ENCODE measurements at places on chromosomes 4 and X.

GRCh38 chr4:149370785-149371420 lies 444.7 kb downstream of the IQCM start:
- DNase-seq: peak; percentile 3

DNA sequence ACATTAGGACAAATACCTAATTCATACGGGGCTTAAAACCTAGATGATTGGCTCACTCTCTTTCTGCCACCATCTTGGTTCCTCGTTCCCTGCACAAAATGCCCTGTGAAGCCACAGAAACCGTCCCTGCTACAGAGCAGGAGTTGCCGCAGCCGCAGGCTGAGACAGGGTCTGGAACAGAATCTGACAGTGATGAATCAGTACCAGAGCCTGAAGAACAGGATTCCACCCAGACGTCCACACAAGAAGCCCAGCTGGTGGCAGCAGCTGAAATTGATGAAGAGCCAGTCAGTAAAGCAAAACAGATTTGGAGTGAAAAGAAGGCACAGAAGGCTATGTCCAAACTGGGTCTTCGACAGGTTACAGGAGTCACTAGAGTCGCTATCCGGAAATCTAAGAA lies 34.3 kb downstream of the TRIM61 start:
- DNase-seq: no peak

DNA sequence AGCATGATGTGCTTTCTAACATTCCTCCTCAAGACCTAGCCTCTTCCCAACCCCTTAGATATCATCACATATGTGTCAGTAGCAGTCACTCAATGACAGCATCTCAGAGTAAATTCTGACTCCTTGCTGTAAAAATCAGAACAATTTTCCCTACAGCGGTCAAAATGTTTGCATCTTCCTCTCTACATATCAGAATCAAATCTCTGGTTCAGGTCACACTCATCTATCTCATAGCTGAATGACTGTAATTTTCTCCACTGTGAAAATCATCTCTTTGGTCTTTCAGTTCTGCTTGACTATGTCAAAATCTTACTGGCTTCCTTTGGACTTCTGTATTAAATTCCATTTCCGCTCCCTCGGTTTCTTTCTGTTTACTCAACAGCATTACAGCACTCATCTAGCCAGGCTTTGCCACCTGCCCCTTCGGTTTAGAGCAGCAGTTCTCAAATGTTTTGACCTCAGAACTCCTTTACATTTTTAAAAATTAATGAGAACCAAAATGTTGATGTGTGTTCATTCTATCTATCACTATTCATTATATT lies 57.3 kb downstream of the AGA start:
- DNase-seq: no peak

GRCh38 chr4:44522761-44523445 lies 74.3 kb upstream of the KCTD8 start:
- no peak for DNase-seq

DNA sequence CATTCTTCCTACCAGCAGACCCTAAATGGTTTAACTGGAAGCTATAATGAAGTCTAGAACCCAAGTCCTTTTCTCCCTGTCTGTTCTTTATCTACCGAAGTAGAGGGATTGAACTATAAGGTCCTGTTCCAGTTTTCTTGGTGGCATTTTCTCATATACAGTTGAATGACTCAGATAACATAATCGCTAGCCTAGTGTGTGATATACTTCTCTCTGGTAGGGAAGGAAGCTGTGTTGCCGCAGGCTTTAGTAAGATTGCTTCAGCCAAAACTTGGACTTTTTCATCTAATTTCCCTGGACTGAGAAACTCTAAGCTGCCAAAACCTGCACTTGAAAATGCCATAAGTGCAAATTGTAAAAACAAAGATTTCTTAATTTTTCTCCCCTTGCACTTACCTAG lies 123.4 kb downstream of the NWD2 start:
- DNase-seq: no peak

- DNase-seq: no peak
These were observed 102.4 kb downstream of the SLIT2 start for GRCh38 chr4:20354120-20354519.

DNA sequence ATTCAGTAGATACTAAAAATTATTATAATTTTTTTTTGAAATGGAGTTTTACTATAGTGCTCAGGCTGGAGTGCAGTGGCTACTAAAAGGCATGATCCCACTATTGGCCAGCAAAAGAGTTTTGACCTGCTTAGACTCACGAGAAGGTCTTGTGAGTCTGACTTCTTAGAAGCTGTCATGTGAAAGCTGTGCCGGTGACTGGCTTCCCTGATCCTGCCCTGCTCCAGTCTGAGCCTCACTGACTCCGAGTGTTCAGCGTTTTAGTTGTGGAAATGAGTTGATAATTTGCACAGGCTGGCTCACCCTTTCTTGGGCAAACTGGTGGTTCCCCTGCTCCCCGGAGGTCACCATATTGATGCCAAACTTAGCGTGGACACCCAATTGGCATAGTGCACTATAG lies 16.4 kb upstream of the CXCL8 start:
- no peak for DNase-seq

- no peak for DNase-seq
These were observed 270.1 kb upstream of the AGTR2 start for GRCh38 chrX:115900425-115900824.

DNA sequence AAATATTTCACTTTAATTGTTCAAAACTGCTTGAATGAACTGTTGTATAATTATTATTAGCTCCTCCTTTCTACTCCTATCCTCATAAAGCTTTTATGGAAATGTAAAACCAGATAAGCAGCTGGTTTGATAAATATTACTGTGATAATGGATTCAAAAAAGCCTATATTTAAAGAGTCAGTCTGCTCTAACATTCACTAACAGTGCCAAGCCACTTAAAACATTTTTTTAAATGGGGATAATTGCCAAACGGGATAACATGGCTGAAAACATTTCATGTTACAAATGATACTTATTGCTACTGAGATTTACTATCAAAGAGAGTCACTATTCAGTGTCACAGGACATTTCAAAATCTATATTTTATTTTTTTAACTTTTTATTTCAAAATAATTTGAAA lies 17.4 kb downstream of the ARHGAP24 start:
- DNase-seq: no peak

DNA sequence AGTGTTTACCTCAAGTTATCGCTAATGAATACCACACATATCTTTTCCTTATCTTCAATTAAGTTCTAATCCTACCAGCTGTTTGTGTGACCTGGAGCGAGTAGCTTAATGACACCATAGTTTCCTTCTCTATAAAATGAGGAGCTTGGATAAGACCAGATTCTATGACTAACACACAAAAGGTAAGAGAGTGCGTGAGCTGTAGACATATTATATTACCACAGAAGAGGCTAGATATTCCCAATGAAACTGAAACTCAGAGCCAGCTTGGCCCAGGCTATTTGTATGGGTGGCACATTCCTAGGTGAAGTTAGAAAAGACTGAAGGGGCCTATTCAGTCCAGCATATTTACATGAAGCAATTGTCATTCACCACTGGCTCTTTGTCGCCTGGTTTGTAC lies 30.2 kb downstream of the ASB5 start:
- DNase-seq: no peak

GRCh38 chrX:51281758-51282318 lies 50.8 kb upstream of the NUDT10 start:
- no peak for DNase-seq

DNA sequence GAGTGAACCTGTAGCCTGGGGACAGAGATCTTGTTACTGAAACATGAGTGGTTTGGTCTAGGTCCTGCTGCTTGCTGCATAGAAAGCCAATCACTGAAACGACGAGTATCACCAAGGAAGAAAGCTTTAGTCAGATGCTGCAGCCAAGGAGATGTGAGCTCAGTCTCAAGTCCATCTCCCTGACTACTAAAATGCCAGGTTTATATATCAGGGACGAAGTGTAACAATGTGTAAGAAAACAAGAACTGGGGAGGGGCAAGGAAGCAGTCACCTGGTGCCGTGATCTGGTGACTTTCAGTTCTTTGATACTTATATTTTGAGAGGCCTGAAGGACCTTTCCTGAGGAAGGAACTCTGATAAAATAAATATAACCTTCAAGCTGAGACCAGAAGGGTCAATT lies 19.6 kb upstream of the ABRAXAS1 start:
- DNase-seq: no peak

GRCh38 chr4:23759066-23759465 lies 130.8 kb downstream of the PPARGC1A start:
- DNase-seq: no peak

GRCh38 chr4:71217688-71218087 lies 121.1 kb upstream of the SLC4A4 start:
- no peak for DNase-seq

DNA sequence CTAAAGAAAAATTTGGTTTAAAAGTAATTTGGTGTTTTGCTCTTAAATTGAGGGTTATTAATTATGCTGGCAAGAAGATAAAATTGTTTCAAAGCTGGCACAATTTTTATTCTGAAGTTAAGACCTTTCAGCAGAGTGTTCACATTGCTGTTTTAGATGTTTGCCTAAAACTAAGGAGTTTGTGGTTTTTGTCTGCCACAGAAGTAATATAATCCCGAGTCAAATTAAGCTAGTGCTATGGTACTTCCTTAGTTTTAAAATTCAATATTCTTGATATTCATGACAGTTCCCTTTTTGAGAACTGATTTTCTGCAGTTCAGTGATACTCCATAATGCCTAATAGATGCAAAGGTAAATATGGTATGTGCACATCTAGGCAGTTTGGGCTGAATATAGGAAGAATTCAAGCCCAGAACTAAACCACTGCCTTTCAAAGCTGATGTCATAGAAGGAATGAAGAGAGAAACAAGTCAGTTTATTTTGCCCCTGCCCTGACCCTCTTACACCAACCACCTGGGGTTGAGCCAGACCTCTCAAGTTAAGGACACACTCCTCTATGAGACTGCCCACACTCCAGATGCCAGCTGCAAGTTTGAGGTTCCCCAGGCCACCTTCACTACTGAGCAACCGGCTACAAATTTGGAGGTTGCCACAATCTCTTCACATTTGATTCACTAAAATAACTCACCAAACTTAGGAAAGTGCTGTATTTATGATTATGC lies 32.1 kb upstream of the VEGFC start:
- no peak for DNase-seq

- DNase-seq: no peak
These were observed 28.2 kb downstream of the FAM149A start for GRCh38 chr4:186132577-186133242.

GRCh38 chrX:1946974-1947373 lies 332.1 kb downstream of the ASMT start:
- DNase-seq: no peak

DNA sequence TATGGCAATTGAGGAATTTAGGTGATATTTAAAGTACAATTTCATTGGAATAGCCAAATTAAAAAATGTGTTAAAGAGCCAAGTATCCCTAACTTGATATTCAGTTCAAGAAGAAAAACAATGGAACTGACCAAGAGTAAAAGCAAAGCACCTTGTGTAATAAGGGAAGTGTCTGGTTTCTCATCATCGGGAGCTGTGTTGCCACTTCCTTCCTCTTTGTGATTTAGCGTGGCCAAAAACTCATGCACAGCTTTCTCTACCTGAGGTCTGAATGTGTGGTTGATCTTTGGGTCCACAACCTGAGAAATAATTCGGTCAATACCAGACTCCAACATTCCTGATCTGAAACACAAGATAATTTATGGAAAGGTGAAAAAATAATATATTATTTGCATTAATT lies 12.4 kb downstream of the BOD1L1 start:
- DNase-seq: no peak

GRCh38 chrX:47814851-47815250 lies 21.9 kb upstream of the ZNF81 start:
- no peak for DNase-seq

GRCh38 chrX:25010784-25011588 lies 4.8 kb downstream of the ARX start:
- DNase-seq: no peak

DNA sequence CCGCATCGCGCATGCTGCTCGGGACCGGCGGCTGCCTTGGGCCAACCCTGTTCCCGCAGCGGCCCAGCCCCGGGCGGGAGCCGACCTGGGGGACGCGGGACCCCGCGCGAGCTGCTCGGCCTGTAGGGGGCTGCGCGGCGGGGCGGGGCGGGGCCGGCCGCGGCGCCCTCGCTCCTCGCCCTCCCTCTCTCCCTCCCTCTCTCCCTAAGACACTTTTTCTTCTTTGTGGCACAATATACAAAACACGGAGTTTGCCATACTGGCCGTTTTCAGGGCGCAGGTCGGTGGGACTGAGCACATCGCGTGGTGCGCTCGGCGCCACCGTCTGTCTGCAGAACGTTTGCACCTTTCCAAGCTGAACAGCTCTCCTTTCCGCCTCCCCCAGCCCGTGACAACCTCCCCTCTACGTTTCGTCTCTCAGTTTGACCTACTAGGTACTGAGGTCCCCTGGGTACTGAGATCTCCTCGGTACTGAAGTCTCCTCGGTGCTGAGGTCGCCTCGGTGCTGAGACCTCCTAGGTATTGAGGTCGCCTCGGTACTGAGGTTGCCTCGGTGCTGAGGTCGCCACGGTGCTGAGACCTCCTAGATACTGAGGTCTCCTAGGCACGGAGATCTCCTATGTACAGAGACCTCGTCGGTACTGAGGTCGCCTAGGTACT lies 261.1 kb upstream of the PLCXD1 start:
- DNase-seq: no peak

DNA sequence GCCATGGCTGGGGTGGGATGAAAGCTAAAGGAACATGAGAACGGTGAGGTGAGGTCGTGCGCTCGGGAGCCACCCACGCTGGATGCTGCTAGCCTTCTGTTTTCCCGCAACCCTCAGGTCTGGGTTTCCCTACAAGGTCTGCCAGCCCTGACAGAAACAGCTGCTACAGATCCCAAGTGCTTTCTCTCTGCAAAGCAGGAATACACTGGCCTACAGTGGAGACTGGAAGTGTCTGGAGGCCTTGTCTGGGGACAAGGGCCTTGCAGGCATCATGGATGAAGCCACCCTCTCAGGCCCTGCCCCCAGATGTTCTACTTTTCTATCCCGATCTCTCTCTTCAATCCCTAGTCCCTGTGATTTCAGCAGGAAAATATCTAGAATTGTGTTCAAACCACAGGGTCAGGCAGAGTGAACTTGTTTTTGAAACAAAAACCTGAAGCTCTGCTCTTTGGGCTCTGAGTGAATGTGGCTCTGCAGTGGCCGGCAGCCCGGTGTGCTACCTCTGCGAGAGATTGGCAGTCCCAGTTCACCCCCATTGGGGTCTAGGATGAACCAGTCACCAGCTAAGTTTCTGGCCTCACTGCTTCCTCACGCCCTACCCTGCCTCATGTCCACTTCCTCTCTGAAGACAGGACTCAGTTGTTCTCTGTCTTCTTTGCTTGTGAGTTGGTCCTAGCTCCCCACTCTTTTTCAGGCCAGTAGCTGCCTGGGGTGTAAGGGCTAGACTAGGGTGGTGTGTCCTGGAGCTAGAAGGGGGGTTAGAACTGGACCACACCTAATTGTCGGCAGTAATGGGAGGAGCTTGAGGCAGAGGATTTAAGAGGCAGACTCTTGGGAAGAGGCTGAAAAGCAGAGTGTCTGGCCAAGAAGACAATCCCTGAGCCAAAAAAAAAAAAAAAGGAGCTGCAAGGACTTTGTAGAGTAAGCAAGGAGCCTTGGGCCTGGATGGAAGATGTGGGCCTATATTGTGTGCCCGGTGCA lies 89.6 kb downstream of the RTL5 start:
- DNase-seq: no peak

DNA sequence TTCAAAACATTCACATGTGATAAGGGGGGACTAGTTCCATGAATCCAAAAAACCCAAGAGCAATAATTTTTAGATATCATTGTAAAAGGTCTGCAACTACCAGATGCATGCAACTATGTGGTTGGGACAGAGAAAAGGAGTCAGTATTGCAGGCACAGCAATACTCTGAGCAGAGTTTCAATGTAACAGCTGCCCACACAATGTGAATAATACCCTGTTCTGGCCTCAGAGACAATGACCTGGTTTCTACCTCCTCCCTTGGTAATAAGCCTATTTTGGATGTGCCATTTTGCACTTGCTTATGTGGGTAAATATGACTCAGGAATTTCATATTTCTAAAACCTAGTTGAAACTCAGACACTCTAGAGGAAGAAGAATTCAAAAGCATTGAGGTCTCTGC lies 194.8 kb upstream of the RASGEF1B start:
- DNase-seq: no peak

Measured in AG04449 (cell line).